ENCODE measurements at places on chromosomes 16 and 17.

GRCh38 chr17:73749928-73750605 lies 105.8 kb upstream of the SDK2 start:
- no peak for DNase-seq

DNA sequence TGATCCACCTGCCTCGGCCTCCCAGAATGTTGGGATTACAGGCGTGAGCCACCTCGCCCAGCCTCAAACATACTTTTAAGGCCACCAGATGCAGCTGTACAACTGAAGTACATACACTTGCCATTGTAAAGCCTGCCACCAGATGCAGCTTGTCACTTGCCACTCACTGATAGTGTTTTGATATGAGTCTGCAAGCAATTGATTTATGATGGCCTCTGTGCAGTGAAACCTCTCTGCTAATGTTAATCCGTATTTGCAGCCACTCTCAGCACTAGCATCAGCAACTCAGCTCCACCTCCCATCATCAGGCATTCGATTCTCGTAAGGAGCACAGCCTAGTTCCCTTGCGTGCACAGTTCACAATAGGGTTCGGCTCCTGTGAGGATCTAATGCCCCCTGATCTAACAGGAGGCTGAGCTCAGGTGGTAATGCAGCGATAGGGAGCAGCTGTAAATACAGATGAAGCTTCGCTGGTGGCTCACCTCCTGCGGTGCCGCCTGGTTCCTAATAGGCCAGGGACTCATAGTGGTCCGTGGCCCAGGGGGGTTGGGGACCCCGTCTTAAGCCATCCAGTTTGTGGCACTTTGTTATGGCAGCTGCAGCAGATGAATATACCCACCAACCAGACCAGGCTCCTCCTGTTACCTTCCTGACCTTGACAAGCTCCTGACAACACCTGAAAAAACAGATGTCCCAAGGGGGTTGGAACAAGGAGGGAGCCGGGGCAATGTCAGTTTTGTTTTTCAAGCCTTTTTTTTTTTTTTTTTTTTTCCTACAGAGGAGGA lies 1.3 kb upstream of the HERPUD1 start:
- no peak for DNase-seq

DNA sequence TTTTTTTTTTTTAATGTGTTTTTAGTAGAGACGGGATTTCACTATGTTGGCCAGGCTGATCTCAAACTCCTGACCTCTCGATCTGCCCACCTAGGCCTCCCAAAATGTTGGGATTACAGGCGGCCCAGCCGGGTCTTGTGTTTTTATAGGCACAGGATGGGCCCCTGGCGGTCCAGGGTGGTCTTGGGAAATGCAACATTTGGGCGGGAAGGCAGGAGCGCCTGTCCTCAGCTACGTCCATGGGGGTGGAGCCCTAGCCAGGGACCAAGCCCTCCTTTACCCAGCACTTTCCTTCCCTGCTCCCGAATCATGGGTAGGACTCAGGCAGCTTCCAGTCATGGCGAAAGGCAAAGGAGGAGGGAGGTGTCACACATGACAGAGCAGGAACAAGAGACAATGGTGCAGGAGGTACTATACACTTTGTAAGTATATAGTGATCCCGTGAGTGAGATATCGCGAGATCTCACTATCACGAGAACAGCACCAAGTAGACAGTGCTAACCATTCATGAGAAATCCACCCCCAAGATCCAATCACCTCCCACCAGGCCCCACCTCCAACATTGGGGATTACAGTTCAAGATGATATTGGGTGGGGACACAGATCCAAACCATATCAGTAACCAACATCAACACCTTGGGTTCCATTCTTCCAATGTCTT lies 226.7 kb upstream of the WSCD1 start:
- DNase-seq: no peak

DNA sequence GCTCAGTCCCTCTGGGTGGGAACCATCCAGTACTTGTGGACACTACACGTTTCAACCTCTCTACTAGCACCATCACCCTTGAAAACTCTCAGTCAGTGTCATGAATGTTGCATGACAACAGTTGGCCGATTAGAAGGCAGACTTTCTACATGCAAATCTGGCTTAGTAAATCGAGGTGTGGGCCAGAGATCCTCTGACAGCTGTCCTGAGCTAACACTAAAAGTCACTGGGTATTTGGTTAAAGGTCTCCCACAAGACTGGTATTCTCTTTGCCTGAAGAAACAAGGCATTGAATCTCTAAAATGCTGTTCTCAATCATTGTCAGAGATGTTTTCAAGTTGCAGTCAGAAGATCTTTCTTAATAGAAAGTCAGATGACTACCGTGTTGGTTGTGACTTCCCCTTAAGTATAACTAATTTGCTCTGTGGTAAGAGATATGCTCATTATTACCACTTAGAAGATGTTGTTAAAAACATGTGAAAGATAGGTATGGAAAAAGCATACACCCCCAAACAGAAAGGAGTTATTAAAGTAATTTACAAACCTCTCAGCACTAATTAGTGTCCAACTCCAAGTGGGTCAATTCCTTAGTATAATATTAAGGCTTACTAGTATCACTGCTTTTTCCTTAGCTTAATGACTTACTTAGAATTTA lies 62.3 kb downstream of the WNT3 start:
- no peak for DNase-seq

GRCh38 chr16:8682551-8683259 lies 8.3 kb downstream of the ABAT start:
- DNase-seq: no peak

GRCh38 chr16:19835196-19835595 lies 49.5 kb downstream of the GPRC5B start:
- no peak for DNase-seq

DNA sequence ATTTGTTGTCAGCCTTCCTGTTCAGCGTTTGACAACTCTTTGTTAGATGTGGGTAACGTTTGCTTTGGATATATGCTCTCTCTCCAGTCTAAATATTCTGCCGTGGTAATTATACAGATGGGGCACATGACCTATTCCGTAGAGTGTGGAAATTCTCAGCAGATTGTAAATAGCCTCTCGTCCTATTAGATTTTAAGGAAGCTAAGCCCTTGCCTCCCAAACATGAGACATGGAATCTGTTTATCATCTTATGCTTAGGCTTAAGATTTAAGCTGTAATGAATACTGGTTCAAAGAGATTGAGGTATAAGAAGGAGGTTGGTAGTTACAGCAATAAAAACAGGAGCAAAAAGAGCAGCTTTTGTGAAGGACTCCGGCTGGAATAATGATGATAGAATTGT lies 87.4 kb downstream of the RBFOX1 start:
- DNase-seq: no peak

DNA sequence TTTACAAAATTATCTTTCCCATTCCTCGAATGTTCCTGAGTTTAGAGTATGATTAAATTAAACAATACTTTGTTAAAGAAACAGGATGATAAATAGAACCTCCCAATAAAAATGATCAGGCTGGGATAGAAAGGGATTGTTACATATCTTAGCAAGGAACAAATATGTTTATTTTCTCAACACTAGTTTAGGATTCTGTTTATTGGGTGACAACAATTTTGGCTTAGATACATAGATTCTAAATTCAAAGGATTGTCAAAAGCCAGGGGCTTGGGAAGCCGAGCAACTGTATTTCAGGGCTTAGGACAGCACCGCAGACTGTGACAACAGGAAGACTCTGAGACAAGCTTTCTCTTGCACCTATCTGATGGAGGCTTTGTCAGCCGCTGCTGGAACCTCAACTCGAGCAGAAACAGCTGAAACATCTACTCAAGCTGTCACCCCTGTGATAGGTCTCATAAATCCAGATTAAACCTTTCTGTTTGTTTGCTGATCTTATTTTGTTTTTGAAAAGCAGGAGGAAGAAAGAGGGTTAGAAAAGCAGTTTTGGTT lies 562.8 kb upstream of the ZFHX3 start:
- no peak for DNase-seq

DNA sequence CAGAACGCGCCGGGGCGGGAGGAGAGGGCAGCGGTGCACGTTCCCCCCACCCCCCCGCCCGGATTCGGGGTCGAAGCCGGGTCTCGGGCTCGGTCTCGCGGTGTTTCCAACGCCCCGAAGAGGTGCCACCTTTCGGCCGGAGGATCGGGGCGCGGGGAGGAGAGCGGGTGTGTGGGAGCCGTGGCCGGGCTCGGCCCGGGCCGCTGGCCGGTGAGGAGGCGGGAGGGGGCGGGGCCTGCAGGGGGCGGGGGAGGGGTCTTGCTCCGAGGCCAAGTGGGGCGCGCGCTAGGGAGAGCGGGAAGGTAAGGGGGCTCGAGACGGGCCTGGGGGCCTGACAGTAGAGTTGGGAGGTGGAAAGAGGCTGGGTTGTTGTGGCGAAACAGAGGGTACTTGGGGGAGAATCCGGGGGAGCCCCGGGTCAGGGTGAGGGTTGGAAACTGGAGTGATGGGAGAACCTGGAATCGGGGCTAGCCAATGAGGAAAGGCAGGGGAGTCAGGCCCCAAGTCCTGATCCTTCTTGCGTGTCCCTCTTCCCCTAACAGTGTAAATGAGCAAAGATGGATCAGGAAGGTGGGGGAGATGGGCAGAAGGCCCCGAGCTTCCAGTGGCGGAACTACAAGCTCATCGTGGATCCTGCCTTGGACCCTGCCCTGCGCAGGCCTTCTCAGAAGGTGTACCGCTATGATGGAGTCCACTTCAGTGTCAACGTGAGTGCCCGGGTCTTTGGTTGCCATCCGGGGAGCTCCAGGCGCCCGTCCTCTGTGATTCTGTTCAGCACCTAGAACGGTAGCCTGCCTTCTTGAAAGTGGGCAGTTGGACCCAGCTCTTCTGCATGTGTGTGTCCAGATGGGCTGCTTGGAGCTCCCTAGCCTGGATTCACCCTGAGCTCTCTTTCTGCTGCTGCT lies 873 bp downstream of the SETD1A start:
- no peak for DNase-seq

- no peak for DNase-seq
Observed at GRCh38 chr17:36777118-36777517, 160.2 kb upstream of the LHX1 start.

DNA sequence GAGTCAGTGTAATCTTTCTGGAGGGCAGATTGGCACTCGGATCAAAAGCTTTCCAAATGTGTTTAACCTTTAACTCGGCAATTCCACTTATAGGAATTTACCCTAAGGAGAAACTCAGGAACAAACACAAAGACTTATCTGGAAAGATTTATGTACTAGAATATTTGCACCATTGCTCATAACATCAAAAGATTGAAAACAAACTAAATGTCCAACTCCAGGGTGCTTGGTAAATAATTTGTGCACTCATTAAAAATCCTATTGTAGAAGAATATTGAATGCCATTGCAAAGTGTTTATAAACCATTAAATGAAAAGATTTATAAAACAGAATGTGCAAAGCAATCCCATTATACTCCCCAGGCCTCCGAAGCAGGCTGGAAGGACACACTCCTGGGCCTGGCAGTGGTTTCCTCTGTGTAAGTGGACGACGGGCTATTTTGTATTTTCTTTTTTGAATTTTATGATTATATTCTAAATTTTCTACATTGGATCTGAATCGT lies 18.7 kb upstream of the RBFOX3 start:
- no peak for DNase-seq

GRCh38 chr17:49125449-49125848 lies 7.1 kb upstream of the B4GALNT2 start:
- no peak for DNase-seq

- DNase-seq: no peak
Observed at GRCh38 chr16:1019231-1020090, 37.9 kb downstream of the SOX8 start.

Measured in HS-5 (cell line).